ENCODE measurements at places on chromosomes 4 and X. TPM values are rescaled to one million over a fixed set of nuclear protein-coding genes. Genes with fewer than 3 reads are reported as not detected.

DNA sequence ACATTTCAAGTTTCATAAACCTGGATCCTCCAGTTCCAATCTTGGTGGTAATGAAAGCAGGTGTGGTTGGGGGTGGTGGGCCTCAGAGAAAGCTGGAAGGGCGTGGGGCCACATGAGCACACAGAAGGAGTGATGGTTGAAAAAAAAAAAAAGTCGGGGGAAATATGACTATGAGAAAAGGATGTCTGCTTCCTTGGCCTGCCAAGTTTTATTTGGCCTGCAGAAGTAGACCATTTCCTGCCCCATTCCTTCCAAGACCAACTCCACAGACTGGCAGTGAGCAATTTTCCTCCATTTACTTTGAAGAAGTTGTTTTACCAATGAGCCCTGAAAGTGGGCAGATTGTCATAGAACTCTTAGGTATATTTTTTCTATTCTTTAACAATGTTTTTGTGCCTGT lies 43.3 kb downstream of the LNX1 start:
- no peaks in the 10 kb centered on the region for H3K27me3 ChIP-seq
- H3K4me3 ChIP-seq: no peak overlapping the region
- no peak for DNase-seq
- H3K36me3 ChIP-seq: no peaks in the 10 kb centered on the region
- no peak overlapping the region for H3K27ac ChIP-seq

DNA sequence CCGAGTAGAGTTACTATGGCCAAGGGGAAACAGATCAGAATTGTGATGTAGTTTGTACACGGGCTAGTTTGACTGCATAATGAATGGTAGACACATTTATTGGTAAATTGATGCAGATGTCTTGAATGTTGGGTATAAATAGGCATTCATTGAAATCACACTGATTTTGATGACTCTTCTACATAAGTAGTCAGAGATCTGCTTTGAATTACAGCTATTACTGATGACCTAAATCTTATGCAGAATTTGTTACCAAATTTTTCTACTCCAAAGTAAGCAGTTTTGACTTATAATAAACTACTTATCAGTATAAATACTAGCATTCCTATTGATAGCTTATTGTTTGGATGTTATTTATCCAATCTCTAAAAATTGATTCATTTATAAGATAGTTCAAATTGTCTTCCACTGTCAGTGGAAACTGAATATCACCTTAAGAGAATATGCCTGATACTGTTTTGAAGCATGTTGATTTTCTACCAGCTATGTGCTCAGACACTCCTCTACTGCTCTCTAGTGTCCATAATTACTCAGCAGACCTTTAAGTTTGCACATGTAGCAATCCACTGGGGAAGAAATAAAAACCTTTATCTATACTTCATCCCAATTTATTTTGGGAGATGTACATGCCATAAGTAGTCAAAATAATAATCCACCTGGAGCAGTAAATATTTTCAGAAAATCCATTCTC lies 120.3 kb downstream of the RASL11B start:
- H3K36me3 ChIP-seq: no peaks in the 10 kb centered on the region
- no peak overlapping the region for H3K27ac ChIP-seq
- H3K4me3 ChIP-seq: no peak overlapping the region
- no peak for DNase-seq

Gene ERAS
- total RNA-seq: not detected

- H3K36me3 ChIP-seq: peaks cover 26% of the 10 kb centered on the region
- no peak overlapping the region for H3K27ac ChIP-seq
- H3K4me1 ChIP-seq: no peaks in the 10 kb centered on the region
- DNase-seq: no peak
Observed at GRCh38 chrX:155070663-155070974, 317 bp downstream of the CMC4 start.

GRCh38 chr4:76605099-76605563 lies 170.1 kb downstream of the SHROOM3 start:
- no peak overlapping the region for H3K4me3 ChIP-seq
- H3K36me3 ChIP-seq: no peaks in the 10 kb centered on the region
- peaks cover 12% of the 10 kb centered on the region for H3K4me1 ChIP-seq
- DNase-seq: no peak

GRCh38 chr4:79241846-79242245 lies 84.0 kb downstream of the NAA11 start:
- H3K36me3 ChIP-seq: peaks cover 15% of the 10 kb centered on the region
- no peaks in the 10 kb centered on the region for H3K4me1 ChIP-seq
- no peaks in the 10 kb centered on the region for H3K27me3 ChIP-seq
- DNase-seq: no peak
- no peak overlapping the region for H3K27ac ChIP-seq

Measured in H9 (cell line).